ENCODE measurements at places on chromosomes 2 and 18.

DNA sequence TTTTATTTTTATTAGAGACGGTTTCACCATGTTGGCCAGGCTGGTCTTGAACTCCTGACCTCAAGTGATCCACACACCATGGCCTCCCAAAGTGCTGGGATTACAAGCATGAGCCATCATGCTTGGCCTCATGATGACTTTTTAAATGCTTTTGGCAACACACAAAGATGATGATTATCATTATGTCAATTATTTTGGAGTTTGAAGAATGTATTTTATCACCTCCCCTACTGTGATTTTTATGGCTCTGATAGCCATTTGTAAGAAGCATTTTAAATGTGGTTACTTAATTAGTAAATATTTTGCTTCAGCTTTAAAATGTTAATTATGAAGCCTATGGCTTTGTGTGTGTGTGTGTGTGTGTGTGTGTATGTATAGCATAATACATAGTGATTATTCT lies 45.1 kb upstream of the RAB27B start:
- no peak for DNase-seq

GRCh38 chr18:45774065-45774521 lies 50.1 kb downstream of the SLC14A1 start:
- DNase-seq = no peak

DNA sequence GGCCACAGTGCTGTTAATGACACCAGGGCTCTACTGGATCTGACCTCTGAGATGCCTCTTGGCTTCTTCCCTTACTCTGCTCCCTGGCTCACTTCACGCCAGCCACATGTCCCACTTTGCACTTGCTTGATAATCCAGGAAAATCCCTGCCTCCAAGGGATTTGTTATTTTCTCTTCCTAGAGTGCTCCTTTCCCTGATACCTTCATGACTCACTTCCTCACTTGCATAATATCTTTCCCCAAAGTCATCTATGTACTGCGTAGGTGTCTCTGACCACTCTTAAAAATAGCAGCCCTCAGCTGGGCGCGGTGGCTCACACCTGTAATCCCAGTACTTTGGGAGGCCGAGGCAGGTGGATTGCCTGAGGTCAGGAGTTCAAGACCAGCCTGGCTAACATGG lies 572.3 kb downstream of the PLCL1 start:
- no peak for DNase-seq

DNA sequence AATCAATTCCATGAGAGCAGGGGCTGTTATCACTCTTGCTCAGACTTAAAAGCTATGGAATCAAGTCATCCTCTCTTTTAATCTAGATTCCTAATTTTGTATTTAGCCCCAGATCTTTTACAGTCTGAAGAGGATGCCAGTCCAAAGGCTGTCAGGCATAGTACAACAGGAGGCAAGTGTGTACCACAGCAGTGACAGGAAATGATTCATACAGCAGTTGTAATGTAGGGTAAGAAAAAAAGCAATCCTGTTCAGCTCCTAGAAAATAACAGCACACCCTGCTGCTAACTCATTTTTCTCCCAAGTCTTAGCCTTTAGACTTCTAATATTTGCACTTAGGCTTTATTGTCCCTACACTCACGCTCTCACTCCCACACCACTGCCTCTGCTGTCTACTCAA lies 127.8 kb upstream of the SYT4 start:
- no peak for DNase-seq

GRCh38 chr2:235146871-235147565 lies 195.2 kb downstream of the SH3BP4 start:
- no peak for DNase-seq
